ENCODE measurements at places on chromosomes 11 and 22.

- no peak for DNase-seq
These were observed 131.2 kb upstream of the B3GAT1 start for GRCh38 chr11:134543241-134543640.

- no peak for DNase-seq
These were observed 45.7 kb upstream of the SHANK2 start for GRCh38 chr11:71298016-71298550.

- DNase-seq: no peak
These were observed 12.3 kb downstream of the ABTB2 start for GRCh38 chr11:34345540-34345876.

DNA sequence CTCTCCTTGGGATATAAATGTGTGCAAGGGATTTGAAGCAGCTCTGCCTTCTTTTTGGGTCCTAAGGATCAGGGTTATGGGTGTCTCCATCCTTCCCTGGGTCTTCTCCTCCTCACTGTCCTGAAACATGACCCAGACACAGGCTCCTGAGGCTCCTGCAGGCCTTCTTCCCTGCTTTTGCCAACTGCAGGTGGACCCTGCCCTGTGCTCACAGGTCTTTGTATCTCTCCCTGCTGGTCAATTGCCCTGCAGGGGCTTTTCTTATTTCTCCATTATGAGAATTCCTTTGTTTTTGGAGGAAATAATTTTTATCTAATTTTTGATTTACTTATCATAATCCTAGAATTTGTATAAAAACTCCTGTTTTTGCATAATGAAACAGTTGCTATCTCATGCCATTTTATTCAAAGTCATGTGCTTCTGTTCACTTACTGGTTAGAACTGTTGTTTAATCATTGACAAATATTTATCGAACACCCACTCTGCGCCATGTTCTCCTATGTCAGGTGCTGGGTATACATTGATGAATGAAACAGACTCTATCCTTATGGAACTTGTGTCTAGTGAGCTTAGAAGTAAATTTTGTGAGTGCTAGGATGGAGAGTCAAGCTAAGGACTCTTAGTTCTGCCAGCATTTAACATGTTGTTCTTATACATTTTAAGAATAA lies 89.7 kb upstream of the TOP3B start:
- DNase-seq: no peak

- no peak for DNase-seq
These were observed 10.6 kb upstream of the NDUFA6 start for GRCh38 chr22:42101199-42101598.

DNA sequence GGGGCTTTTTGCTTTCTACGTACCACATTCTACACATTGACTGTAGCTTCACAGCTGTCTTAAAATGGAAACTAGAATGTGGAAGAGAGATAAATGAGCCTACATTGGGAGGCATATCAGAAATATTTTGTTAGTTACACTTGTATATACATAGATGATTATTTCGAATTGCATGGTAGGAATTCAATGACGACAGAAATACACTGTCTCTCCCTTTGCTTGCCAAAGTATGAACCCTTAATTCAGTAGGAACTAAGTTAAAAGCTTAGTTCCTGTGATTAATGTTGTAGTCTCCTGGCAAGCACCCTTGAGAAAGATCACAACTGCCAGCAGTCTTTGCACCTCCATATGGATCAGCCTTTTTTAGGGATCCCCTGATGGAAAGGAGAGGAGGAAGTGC lies 10.1 kb downstream of the C11orf87 start:
- no peak for DNase-seq

DNA sequence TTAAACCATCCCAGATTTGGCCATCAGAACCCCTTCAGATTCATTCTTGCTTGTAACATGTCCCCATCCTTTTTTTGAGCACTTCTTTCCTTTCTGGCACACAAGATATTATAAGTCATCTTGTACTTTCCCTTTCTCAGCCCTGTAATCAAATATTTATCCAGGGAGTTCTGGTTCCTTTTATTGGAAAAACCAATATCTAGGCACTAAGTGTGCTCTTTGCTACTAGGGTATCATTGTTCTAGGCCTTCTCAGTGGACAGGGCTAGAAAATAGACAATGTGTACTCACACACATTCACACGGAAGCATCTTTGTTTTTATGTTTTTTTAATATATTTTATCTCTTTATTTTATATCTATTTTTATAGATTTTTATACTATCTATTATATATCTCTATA lies 47.3 kb downstream of the ARL14EP start:
- no peak for DNase-seq

DNA sequence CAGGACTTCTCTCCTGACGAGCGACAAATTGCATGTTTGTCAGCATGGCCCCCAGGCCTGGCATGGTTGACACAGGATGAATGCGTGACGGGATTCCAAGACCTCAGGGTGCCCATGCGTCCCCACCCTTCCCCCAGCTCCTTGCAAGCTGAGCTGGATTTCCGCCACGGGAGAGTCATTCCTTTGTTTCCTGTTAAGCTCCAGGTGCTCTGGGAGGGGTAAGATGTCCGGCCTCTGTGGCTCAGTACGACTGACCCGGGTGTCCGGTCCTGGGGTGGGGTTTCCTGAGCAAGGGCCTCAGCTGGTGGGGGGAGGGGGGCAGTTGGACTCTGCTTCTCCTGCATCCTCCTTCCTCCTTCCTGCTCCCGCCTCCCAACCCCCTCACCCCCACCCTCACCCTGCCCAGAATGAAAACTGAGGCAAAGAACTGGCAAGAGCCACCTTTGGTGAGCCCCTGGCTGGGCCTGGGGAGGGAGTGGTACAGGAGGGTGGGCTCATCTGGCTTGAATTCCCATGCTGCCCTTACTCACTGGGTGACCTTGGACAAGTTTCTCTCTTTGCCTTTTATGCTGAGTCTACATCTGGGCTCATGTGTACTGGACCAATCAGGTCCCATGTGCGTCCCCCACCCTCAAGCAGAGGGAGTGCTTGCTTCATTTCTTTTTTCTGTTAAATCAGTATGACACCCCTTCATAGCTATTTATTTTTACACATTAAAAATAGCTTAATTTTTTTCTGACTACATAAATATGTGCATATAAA lies 2.5 kb downstream of the CDC42EP2 start:
- no peak for DNase-seq

GRCh38 chr11:118154641-118155040 lies 2.0 kb upstream of the SCN4B start:
- DNase-seq: no peak

DNA sequence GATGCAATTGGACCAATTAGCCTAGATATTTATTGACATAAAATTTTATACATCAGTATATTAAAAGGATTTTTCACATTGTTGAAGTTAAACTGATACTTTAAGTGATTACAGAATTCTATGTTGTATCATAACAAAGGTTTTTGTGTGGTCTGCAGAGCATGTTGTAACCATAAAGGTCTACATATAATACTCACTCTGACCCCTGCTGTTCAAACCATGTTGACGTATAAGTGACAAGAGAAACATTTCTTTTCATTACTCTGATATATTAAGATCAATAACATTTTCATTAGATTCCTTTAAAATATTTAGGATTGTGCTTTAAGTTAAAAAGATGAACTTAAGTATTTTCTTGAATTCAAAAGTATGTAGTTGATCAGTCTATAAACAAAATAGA lies 63.9 kb downstream of the GAS2 start:
- DNase-seq: no peak

GRCh38 chr11:19091366-19091765 lies 25.6 kb upstream of the ZDHHC13 start:
- no peak for DNase-seq

DNA sequence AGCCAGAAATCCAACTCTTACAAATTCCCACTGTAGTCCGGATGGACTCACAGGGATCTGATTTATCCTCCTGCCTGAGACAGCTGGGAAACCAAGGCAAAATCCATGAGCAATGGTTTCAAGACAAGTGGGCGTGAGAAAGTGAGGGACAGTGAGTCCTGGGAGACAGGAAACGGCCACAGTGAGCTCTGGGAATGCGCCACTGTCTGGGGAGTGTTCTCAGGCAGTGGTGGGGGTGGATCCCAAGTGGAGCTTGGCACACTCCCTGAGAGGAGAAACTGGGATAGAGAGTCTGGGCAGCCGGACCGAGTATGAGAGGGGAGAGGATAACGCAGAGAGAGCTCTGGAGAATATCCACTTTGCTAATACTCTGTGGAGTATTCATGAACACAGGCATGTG lies 9.8 kb downstream of the IL17REL start:
- no peak for DNase-seq

- DNase-seq: no peak
These were observed 347.6 kb downstream of the CTTN start for GRCh38 chr11:70745941-70746340.

DNA sequence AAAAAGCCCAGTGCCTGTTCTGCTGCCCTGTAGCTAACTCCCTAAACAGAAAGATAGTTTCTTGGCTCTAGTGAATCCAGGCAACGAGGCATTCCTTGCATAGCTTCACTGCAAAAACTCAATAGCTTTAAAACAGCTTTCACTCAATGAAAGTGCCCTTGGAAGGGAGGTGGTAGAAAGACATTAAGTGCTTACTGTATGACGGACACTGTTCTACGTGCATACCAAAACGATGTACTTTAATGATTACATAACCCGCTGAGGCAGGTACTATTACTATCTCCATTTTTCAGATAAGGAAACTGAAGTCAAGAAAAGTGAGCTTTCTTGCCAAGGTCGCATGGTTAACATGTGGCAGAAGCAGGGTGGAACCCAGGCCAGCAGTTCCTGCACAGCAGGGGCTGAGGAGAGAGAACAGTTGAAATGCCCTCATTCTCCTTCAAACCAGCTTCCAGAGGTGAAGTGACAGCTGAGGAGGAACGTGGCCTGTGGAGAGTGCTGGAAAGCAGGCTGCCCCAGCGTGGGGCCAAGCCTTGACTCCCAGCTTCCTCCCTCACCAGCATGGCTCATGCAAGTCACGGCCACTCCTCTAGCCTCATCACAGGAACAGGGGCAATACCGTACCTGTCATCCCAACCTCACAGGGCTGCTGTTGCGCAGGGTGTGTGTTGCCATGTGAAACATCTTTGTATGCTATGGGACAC lies 227.5 kb upstream of the NARS2 start:
- no peak for DNase-seq

DNA sequence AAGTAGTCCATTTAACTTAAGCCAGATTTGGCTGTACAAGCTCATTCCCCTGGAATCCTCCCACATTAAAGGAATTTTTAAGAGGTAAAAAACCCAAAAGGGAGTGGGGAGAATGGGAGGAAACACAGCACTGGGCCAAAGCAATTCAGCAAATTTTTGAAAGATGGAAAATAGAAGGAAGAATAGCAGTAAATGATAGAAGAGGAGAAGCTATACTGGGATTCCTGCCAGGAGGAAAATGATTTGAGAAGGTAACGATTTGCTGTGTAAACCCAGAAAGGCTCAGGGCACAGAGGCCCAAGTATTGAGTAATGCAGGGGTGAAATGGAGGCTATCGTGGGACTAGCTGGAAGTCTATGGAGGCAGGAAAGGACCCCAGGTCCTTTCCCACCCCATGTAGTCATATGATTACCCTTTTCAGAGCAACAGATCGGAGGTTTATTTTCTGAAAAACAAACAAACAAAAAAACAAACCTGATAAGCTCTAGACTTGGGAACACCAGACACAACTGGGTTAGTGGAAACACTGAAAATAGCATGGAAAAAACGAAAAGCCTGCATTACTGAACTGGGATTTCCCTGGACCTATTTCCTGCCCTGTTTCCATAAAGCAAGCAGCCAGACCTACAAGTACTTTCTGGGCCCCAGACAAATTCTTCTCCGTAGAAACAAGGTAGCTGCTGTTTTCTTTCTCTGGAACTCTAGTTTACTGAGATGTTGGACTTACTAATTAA lies 140.0 kb downstream of the SWAP70 start:
- no peak for DNase-seq

GRCh38 chr22:42841444-42841843 lies 15.6 kb downstream of the ARFGAP3 start:
- DNase-seq: no peak
